ENCODE measurements at places on chromosomes 2 and 18.

DNA sequence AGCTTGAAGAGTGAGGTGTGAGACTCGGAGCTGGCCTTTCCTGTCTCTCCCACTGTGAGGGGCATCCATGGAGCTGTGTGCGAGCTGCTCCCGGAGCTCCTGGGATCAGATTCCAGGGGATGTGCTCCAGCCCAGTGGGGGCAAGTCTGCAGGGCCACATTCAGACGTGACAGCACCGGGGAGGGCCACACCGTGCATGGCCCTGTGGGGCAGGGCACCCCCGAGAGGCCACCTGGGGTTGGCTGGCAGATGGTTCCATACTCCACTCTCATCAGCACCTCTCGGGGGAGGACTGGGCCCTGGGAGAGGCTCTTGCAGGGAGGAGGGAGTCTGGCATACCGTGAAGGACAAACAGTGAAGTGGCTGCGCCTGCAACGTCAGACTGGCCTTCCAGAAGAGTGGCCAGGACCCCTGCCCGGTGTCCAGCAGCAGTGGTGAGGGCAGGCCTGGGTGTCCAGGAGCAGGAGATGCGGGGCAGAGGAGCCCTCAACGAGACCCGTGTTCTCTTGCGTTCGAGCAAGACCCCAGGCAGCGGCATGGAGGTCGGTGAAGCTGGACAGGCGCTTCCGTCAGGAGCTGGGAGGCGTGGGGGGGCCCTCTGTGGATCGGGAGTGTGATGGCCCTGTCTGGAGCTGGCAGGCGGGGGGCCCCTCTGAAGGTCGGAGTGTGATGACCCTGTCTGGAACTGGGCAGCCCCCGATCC, 84.3 kb downstream of the ASB1 start:
- DNase-seq = no peak

DNA sequence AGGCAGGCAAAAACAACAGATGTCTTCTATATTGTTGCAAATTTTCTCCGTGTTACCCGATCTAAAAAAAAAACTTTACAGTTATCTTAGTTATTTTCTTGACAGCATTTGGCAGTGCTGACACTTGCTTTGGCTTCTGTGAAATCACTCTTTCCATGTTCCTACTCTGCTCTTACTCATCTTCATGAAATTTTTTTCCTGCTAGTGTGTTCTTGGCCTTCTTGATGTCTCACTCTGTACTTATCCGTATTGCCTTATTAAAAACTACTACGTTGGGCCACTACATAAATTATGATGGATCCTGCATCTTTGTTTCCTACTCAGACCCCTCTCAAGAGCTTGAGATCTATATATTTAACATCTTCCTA, 134.4 kb downstream of the IKZF2 start:
- DNase-seq = no peak

DNA sequence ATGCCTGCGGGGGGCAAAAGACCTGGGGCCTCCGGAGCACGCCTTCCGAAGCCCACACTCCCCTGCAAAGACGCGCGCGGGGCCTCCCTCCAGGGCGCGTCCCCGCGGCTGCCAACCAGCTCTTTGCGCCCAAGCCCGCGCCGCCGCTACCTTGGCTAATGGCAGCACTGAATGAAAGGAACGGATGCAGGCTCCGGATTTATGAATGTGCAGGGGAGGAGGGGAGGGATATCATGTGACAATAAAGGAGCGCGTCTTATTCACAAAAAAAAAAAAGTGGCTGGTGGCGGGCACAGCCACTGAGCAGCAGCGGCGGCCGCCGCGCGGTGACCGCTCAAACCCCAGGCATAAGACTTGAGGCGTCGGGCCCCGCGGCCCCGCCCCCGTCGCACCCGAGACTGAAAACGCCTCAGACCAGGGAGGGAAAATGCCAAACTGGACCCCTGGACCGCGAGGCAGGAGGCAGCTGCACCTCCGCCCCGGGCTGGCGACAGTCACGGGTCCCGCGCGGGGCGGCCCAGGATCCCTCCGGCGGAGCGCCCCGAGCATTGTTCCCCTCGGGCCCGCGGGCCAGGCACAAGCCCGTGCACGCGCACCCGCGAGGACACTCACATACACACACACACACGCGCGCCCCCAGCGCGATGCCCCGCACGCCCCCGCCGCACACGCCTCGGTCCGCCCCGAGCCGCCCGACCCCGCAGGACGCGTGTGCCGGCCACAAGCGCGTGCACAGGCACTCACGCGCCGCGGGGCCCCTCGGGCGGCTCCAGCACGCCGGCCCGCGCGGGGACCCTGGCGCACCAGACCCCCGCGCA, 1.6 kb downstream of the SPRED2 start:
- DNase-seq = no peak

DNA sequence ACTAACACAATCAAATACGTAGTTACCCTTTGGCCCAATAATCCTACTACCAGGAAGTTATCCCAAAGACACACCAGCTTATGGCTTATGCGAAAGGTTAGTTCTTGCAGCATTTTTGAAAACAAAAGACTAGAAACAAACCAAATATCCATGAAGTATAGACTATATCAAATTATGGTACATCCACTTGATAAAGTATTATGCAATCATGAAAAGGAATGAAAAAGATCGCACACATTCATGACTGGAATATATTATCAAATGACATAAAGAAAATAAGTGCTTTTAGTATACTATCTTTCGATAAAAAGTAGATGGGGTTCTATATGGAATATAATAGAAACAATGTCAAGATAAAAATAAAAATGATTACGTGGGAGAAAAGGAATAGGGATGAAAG, 78.2 kb downstream of the COBLL1 start:
- no peak for DNase-seq

GRCh38 chr18:70720607-70721006, 431.8 kb downstream of the SOCS6 start:
- DNase-seq = no peak

DNA sequence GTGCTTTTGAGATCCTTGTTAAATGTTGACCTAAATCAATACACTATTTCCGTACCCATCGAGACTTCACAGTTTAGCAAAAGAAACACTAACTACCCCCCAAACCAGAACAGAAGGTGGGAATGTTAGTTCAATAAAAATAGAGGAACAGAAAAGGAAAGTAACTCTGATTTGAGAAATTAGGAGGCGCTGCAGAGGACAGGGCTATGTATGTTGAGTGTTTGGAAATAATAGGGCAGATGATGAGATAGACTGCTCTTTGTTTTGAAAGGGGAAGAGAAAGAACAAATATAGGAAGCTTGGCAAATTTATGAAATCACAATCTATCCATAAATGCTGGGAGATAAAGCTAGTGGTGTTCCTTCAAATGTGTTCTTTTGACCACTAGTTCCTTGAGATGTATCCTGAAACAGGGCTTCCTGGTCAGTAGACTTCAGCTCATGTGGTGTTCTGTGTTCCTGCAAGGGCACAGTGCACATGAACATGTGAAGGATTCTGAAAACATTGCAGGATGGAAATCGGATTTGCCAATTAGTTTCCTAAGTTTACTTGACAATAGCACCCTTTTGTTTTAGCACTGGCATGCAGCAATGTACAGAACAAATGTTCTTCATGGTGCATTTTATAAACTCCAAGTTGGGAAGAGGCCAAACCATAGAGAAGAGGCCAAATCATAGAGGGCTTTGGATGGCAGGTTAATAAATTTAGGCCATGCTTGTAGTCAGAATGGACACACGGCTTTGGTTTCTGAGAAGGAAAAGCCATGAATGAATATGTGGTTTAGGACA, 39.8 kb downstream of the RHBDD1 start:
- DNase-seq = no peak

GRCh38 chr2:99827296-99827999, 314.9 kb downstream of the AFF3 start:
- no peak for DNase-seq

GRCh38 chr2:133885847-133886246, 317.6 kb upstream of the NCKAP5 start:
- no peak for DNase-seq

DNA sequence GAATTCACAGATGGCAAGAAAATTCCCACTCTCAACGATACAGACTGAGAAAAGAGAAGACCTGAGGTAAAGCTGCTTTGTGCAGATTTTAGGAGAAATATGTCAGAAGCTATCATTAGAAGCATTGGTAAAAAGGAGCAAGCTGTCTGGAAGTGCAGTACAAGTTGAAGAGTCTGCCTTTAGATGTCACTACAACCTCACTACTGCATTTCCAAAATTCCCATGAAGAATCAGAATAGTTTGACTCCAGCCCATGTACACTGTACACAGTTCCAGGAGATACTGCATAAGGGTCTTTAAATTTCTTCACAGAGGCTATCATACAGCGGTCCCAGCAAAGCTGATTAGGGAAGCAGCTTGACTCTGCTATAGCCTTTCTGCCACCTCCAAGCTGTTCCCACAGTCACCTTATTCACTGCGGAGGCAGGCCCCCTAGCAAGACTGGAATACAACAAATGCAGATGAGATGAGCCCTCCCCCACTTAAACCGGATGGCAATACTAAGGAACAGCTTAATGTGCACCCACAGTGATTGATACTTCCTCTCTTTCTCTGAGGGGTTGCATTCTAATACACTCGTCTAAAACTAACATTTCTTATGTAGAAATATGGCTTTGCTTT, 527.4 kb downstream of the TMEM182 start:
- DNase-seq = no peak

GRCh38 chr18:28651298-28651697, 474.4 kb upstream of the CDH2 start:
- DNase-seq = no peak
